ENCODE measurements at places on chromosomes 2 and 18.
A peak's percentile ranks its signal among the peaks of the same experiment; 100 is the strongest.

DNA sequence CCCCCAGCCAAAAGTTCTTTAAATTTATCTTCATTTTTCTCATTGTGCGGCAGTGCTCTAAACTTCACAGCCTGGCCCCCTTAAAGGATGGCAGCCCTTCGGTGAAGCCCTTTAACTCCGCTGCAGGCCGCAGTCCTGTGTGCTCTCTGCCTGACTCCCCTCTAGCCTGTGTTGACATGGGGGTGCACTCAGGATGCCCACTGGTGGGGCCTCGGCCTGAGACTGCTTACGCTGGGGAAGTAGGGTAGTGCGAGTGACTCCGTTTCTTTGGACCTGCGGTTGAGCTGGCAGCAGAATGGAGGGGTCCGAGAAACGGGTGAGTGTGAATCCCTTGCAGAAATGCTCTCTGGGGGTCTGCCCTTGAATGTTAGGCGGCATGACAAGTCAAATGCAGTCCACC lies 5.6 kb downstream of the RAB12 start:
- no peak for DNase-seq

DNA sequence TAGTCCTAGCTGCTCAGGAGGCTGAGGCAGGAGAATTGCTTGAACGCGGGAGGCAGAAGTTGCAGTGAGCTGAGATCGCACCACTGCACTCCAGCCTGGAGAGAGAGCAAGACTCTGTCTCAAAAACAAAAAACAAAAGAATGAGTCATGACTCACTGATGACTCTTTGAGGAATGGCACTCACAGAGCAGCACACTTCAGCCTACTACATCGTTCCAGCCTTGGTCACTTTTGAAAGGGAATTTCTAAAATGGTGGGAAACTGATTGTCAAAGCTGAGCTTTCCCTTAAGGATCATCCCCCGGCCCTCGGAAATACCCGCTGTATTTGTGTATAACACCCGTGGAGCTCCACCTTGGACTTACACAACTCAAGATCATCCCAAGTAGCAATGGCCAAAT lies 217.3 kb upstream of the HS6ST1 start:
- peak; percentile 84 for DNase-seq

DNA sequence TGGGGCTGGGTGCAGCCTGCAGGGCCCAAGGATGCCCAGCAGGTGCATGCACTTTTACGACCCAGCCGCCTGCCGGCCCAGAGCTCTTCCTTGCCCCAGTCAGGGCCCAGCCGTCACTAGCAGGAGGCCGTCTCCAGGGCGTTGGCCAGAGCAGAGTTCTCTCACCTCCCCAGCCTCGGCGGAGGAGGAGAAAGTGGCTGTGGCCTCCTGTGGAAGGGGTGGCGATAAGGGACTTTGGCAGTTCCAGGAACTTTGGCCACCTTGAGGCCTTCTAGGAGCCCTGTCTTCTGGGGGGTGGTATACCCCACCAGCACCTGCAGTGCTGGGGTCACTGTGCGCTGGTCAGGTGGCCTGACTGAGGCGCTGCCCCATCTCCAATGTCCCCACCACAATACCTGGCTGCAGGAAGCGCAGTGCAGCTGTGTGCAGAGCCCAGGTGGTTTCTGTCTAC lies 22.0 kb downstream of the NPPC start:
- no peak for DNase-seq

- peak; percentile 54 for DNase-seq
Observed at GRCh38 chr2:176494949-176495353, 225.7 kb downstream of the MTX2 start.

- no peak for DNase-seq
Observed at GRCh38 chr2:168183308-168183997, 63.9 kb downstream of the STK39 start.

- peak; percentile 24 for DNase-seq
Observed at GRCh38 chr2:118732432-118732831, 115.0 kb downstream of the EN1 start.

GRCh38 chr18:27750014-27750413 lies 426.9 kb downstream of the CDH2 start:
- DNase-seq = peak; percentile 73

DNA sequence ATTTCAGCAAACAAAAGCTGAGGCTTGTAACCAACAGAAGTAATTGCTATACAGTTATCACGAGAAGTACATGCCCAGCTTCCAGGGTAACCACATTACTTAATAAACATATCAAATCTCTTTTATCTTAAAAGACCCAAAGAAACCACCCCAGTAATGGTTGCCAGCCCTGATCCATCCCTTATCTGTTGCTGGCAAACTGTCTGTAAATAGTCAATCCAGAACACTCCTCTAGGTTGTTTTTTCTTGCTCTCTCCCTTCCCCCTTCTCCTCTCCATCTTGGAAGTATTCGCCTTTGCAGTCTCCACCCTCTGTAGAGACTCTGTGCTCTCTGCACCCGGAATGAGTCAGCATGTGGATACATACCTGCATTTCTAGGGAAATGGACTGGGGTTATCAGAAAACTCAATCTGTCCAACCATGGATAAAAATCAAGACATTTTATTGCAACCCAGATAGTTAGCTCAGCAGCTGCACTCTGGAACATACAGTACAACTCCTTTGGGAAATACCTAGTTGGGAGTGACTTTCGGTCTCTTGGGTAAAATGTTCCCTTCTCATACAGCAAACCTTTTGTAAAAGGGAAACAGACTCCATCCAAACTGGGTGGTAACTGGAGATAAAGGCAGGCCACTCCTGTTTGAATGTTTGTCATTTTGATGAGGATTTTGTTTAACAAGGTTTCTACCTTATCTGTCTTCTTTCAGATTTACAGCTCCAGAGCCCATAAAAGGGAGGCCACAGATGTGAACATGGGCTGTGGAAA lies 123.5 kb upstream of the FOSL2 start:
- peak; percentile 46 for DNase-seq

GRCh38 chr2:103805746-103806145 lies 1043.9 kb downstream of the TMEM182 start:
- no peak for DNase-seq

- no peak for DNase-seq
Observed at GRCh38 chr2:217353591-217353990, 493.7 kb upstream of the TNP1 start.

DNA sequence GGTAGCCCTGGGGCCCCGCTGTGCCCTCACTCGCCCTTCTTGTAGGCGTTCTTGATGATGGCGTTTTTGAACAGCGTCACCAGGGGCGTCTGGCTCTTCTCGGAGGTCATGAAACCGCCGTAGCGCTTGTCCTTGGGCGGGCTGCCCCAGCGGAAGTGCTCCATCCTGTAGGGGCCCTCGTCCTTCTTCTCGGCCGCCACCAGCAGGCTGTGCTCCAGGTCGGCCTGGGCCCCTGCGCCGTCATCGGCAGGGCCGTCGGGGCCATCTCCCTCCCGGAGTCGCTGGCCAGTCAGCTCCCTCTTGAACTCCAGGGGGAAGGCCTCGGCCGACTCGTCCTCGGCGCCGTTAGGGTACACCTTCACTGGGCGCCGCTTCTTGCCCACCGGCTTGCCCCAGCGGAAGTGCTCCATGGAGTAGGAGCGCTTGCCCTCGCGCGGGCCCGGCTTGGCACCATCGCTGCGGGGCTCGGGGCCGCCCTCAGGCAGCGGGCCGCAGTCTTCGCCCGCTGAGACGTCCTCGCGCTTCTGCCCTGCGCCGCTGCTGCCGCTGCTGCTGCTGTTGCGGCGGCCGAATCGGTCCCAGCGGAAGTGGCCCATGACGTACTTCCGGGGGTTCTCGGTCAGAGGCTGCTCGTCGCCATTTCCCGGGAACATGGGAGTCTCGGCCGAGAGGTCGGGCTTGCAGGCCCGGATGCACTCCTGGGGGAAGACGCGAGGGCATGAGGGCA lies 7.2 kb downstream of the POMC start:
- peak; percentile 40 for DNase-seq

DNA sequence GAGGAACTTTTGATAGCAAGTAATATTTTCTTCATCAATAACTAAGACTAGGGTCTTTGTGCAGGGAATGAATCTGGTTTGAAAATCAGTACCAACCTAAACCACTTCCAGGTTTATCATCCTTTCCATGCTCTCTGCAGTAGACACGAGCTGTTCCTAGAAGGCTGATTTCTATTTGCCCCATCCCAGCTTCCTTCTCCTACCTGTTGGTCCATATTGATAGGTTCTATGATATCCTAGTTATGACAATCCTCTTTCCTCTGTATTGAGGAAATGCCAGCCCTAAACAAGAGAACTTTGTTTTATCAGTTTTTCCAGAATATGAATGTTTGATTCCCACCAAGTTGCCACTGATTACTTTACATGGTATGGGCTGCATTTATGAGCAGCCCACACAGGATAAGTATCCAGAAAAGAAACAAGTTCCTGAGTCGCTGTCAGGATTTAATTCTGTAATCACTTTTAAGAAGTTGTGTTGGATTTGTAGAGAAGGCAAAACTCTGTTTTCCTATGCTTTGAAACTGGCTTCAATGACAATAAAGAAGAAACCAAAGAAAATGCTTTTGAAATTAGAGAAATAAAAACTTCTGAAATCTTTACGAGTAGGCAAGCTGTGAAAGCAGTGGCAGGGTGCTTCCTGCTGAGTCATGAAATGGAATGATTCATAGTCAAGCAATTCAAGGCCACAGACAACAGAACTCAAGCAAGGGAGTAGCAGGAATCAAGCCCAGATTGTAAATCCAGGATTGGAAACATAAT lies 37.3 kb upstream of the TANK start:
- peak; percentile 93 for DNase-seq

DNA sequence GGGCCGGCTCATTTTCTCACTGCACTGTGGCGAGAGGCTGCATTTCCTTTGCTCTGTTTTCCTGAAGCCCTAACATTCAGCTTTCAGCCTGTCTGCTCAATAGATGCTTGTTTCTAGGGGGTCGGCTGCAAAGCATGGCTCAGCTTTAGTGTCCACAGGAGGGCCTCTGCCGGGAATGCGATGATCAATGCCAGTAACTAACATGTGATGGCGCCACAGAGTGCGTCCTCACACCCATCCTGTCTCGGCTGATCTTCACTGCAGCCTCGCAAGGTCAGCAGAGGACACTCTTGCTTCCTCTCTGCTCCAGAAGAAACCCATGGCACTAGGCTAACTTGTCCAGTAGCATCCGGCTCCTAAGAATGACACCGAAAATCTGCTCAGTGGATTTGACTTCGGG lies 156.4 kb upstream of the PXDN start:
- DNase-seq = no peak

- DNase-seq = no peak
Observed at GRCh38 chr2:43472527-43473194, 123.2 kb downstream of the THADA start.

- no peak for DNase-seq
Observed at GRCh38 chr18:22132763-22133162, 36.6 kb upstream of the GATA6 start.

GRCh38 chr2:179569831-179570233 lies 291.6 kb downstream of the ZNF385B start:
- peak; percentile 65 for DNase-seq

- peak; percentile 63 for DNase-seq
Observed at GRCh38 chr18:55224086-55224625, 264.9 kb upstream of the CCDC68 start.

DNA sequence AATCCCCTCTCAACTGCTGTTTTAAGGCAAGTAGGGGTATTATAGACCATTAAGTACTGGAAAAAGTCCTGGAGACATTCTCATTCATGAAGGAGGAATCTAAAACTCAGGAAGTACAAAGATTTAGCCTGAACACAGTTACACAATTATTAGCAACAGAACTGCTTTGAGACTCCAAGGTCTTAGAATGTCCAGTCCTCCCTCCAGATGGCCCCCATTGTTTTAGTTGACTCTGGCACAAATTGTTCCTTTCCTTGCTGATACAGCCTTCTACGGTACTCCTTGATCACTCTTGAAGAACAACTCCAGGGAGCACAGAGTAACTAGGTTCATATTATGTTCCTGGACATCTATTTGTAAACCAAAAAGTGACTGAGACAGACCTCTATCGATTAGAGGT lies 210.1 kb upstream of the RND3 start:
- DNase-seq = peak; percentile 56

GRCh38 chr2:206488053-206488452 lies 44.7 kb downstream of the ADAM23 start:
- no peak for DNase-seq

- no peak for DNase-seq
Observed at GRCh38 chr2:142693171-142693950, 184.1 kb upstream of the KYNU start.

GRCh38 chr2:234091432-234091879 lies 41.0 kb downstream of the SPP2 start:
- DNase-seq = peak; percentile 2

GRCh38 chr2:220243571-220243970 lies 616.1 kb downstream of the SLC4A3 start:
- DNase-seq = no peak

GRCh38 chr2:13604951-13605661 lies 888.4 kb downstream of the TRIB2 start:
- no peak for DNase-seq

GRCh38 chr18:51651761-51652160 lies 454.3 kb upstream of the MEX3C start:
- no peak for DNase-seq

GRCh38 chr18:50629148-50629631 lies 69.3 kb downstream of the MAPK4 start:
- DNase-seq = no peak

DNA sequence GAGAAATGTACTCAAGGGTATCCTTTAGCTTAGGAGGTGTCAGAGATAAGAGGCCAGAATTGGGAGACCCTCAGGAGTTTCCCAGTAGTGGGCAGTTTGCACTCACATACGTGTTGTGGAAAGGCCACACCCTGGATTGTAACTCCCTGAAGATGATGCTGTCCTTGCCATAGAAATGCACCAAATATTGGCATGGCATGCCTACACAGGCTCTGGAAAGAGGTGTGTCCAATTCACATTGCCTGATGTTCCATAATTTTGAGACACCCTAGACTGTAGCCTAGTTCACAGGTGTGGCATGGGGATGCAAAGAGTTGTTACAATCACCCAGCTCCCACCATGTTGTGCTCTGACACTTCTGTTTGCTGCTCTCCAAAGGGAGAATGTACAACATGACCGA lies 271.9 kb downstream of the CCDC85A start:
- DNase-seq = no peak

GRCh38 chr2:239788576-239789098 lies 236.5 kb downstream of the NDUFA10 start:
- DNase-seq = no peak

GRCh38 chr18:48514786-48515185 lies 24.0 kb upstream of the CTIF start:
- DNase-seq = no peak

GRCh38 chr2:170371231-170371998 lies 193.5 kb downstream of the MYO3B start:
- no peak for DNase-seq

DNA sequence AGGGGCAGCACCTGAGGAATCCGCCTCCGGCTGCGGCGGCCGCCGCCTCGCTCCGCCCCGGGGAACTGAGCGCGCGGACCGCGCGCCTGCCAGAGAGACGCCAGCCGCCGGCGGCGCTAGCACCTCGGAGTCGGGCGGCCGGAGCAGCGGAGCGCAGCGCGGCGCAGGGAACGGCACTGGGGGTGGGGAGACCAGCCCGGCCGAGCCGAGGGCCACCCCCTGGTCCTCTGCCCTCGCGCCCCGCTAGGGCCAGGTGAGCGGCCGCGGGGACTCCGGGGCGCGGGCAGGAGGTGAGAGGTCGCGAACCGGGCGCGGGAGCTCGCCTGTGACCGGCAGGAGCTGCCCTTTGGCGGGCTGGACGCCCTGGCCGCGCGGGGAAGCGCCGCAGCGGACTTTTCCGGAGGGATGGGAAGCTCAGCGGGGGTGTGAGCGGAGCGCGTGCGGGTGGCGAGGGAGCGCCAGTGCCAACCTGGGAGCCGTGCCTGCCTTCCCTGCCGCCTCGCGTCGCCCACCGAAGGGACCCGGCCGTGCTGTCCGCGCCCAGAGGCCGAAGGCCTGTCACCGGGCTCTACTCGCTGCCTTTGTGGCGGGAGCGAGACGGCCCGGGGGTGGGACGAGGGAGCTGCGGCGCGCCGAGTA lies at the start of gene GREB1L:
GREB1L (plus strand) TSS at position 92 of the 639 bp plus-strand sequence. CDS start 141,287 bp downstream, outside the sequence.
- peak; percentile 58 for DNase-seq
